CD8-positive, alpha-beta memory T cell (primary cell): ENCODE measurements at places on chromosomes 1 and 21.

DNA sequence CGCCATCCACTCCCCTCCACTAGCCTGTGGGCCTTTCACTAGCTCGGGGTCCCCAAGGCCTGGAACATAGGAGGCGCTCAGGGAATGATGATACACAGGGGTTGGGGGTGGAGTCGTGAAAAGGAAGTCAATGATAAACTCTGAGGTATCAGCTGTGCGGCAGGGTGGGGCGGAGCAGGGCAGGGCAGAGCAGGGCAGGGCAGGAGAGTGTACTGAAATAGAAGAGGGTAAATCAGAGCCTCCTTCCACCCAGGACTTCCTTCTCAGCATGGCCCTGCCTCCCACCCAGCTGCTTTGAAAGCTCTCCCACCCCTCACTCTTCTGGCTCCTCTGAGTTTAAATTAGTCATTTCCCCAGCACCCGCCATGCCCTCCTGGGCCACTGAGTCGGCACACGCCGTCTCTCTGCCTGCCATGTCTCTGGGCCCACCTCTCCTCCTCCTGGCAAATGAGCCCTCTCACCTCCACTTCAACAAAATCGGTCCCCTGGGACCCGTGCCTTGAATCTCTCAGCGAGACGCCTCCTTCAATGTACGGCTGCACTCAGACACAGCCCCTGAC lies 16.9 kb downstream of the CAPZB start:
- H3K36me3 ChIP-seq, result peaks cover 13% of the 10 kb centered on the region
- H3K27me3 ChIP-seq, result no peaks in the 10 kb centered on the region
- H3K27ac ChIP-seq, result peak overlapping the region; percentile 53

DNA sequence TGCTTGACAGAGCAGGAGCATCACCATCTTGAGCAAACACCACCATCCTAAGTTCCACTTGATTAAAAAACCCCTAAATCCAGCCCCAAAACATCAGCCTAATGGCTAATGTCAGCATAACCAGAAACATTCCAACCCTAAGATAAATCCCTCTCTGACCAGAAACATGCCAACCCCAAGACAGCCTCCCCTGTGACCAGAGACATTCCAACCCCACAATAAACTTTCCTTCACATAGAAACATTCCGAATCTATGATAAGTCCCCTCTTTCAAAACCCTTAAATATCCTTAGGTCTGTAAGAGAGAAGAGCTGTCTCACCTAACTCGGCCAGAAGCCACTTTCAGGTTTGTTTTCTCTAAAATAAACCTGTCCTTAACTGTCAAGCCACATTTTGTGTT lies 17.4 kb upstream of the SLC2A5 start:
- H3K27me3 ChIP-seq, result peaks cover 4% of the 10 kb centered on the region
- H3K4me1 ChIP-seq, result no peaks in the 10 kb centered on the region
- H3K27ac ChIP-seq, result no peak overlapping the region
- H3K36me3 ChIP-seq, result no peaks in the 10 kb centered on the region
- H3K4me3 ChIP-seq, result no peak overlapping the region

DNA sequence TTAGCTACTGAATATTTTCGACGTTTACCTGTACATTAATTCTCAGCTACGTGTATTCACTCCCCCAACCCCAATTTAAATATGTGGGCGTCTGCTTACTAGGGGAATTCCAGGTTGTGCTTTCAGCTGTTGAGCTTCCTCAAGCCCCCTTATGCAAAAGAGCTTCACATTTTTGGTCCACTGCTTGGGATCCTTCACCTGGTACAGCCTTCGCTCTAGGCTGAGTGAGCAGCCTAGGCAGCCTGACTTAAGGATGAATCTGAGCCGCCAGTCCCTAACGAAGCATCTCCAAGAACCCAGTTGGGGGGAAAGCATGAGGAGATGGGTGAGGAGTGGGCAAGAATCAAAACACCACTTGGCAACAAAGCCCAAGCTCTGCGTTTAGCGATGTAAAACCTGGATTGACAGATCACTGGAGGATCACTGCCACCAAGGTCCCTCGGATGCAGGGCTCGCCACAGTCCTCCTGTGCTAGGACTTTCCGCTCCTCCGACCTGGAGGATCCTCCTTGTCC lies 674 bp downstream of the BCL10 start:
- peak; percentile 47 for DNase-seq
- H3K4me3 ChIP-seq, result peak overlapping the region; percentile 89
- H3K4me1 ChIP-seq, result peaks cover 37% of the 10 kb centered on the region
- no peaks in the 10 kb centered on the region for H3K27me3 ChIP-seq
- H3K27ac ChIP-seq, result peak overlapping the region; percentile 88
- peaks cover 4% of the 10 kb centered on the region for H3K36me3 ChIP-seq

DNA sequence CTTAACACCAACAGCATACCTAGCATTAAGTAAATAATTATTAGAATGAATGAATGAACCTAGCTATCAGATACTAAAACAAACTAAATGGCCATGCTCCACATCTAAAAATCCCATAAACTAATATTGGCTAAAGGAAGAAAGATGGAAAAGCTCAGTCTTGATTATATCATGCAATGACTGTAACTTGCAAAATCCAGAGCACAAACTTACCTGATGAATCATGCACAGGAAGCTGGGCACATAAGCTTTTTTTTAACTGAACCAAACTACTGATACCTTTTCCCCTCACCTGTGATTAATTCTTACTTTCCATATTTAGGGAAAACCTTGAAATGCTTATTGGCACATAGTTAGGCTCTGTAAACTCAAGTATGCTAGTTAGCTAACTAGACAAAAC lies 70.2 kb downstream of the KIF14 start:
- H3K4me1 ChIP-seq, result peaks cover 7% of the 10 kb centered on the region
- H3K4me3 ChIP-seq, result no peak overlapping the region

GRCh38 chr1:87219626-87220025 lies 109.1 kb upstream of the LMO4 start:
- H3K27ac ChIP-seq, result no peak overlapping the region
- no peak for DNase-seq
- H3K4me1 ChIP-seq, result no peaks in the 10 kb centered on the region
- H3K27me3 ChIP-seq, result no peaks in the 10 kb centered on the region
- no peaks in the 10 kb centered on the region for H3K36me3 ChIP-seq

DNA sequence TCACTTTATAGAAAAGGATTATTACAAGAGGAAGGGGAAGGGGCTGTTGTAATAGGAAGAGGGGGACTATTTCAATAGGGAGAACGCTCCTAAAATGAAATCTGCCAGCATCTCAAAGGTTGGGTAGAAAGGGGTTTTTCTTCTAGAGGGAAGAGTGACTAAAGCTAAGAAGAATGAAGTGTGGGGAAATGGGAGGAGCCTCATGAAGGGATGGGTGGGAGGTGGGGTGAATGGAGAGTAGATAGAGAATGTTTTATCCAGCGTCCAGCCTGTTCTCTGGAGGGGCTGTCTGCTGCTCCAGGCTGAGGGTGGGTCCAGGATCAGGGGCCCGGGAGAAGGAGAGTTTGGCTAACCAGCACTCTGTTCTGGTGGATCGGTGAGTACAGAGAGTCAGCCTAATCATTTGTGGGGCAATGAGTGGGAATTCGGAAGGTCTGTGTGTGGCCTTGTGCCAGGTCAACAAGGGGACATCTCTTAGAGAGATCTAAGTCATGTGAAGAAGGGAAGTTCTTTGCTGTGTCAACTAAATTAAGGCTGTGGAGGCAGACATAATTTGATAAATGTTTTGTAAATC lies 25.2 kb downstream of the VN1R5 start:
- no peak overlapping the region for H3K27ac ChIP-seq
- H3K4me3 ChIP-seq, result no peak overlapping the region
- no peaks in the 10 kb centered on the region for H3K36me3 ChIP-seq
- H3K27me3 ChIP-seq, result no peaks in the 10 kb centered on the region

DNA sequence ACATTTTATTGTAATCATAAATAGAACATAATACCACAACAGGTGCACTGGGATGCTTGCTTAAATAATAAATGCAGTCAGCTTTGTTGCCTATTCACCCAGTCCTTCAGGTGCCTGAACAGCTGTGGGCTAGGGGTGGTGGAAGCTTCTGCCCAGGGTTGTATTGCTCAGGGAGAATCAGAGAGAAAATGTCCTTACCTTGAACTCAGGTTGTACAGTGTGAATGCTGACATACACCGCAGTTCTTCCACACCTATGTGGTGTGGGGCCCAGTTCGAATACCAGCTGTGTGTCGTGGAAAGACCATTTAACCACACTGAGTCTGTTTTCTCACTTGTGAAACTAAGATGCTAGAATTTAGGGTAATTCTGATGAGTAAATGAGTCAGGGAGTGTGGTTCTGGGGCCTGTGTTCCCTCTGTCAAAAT lies 115.7 kb upstream of the ATP1A1 start:
- no peak overlapping the region for H3K27ac ChIP-seq
- no peaks in the 10 kb centered on the region for H3K4me1 ChIP-seq
- H3K27me3 ChIP-seq, result no peaks in the 10 kb centered on the region
- H3K36me3 ChIP-seq, result no peaks in the 10 kb centered on the region
- no peak for DNase-seq

DNA sequence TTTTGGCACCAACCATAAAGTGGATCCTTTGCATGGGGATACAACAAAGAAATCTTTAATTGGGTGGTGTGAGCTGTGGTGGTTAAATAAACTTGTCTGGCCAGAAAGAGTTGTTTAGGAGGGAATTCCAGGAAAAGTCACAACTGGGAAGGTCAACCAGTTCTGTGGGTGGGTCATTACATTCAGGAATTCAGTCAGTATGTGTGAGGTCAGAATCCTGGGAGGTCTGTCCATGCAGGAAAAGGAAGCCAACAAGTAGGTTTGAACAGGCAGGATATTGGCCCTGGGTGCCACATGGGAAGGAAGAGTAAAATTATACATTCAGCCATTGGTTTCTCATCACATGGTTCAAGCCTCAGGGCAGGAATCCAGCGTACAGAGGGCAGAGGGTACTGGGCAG lies 162.3 kb upstream of the ADAMTS5 start:
- DNase-seq, result no peak
- H3K27ac ChIP-seq, result no peak overlapping the region
- H3K27me3 ChIP-seq, result no peaks in the 10 kb centered on the region
- H3K4me1 ChIP-seq, result no peaks in the 10 kb centered on the region
- H3K4me3 ChIP-seq, result no peak overlapping the region
